ENCODE measurements at places on chromosomes 2 and 18.

DNA sequence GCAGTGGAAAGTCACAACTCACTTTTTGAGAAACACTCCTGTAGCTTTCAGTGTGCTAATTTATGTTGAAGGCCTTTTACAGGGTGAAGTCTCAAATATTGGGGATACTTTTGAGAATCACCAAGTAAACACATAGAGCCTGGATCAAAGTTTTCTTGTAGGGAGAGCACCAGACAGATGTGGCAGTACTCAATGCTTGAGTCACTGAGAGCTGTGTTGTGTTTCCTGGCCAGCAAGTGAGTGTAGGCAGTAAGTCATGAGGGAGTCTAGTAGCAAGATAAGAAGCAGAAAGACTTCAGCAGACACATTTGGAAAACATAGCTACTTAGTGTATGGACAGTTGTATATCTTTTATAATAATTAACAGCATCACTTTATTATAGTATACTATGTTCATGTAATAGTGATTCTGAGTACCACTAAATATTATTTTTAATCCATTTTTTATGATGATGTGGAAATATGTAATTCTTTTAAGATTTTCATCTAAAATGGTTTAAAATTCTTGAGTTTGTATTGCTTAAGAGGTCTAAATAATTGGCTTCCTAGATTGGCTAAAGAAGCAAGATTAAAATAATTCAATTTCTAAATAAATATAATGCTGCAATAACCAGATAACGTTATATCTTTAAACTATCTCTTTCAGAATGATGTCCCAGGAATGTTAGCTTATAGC, 12.8 kb downstream of the PSMD1 start:
- no peak for DNase-seq

DNA sequence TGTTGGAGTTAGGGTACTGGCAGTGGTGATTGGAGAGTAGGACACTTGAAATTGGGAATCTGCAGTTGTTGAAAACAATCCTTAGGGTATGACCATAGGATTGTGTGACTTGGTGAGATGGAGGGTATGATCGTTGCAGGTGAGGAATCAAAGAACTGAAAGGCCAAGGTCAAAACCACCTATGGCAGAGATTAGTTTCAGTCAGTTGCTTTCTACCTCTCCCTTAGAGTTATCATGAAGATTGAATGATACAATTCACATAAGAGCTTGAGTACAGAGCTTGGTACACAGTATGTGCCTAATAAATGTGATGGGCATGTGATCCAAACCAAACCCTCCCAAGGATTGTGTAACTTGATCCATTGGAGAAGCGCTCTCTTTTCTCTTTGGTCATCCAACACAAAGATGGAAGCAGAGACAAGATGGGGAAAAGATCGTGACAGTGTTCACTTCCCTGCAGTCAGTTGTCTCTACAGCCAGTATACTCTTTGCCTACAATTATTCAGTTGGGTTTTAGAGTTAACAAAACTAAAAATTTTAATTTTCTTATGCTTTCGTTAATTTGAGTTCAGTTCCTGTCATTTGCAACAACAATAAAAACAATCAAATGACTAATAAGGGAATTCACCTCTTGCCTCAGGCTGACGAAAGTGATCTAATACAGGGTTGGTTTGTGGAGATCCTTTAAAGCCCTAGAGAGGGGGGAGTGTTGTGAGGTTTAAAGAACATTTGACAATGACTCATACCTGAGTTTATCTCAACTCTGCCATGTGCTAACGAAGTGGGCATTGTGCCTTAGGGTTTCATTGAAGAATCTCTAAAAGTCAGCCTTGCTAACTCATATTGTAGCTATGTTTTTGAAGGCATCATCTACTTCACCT, 14.8 kb upstream of the SMAD2 start:
- no peak for DNase-seq

- no peak for DNase-seq
Observed at GRCh38 chr18:27871726-27872125, 305.2 kb downstream of the CDH2 start.

DNA sequence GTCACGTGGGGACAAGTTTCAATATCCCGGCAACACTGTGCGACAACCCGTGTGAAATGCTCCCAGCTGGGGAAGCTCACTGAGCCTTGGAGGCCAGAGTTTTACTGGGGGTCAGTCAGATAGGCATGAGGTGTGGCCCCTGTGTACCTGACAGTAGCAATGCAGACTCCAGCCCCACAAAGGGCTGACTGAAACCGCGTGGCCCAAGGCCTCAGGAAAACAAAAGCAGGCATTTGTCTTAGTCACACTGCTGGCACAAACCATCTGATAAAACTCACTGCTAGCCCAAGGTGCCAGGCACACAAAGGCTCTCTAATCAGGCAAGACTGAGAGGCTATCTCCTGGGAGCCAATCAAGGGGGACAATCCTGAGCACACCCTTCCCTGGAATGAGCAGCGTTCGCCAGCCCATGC, 786.6 kb upstream of the RAB6C start:
- no peak for DNase-seq

- no peak for DNase-seq
Observed at GRCh38 chr2:31962757-31963361, 47.9 kb downstream of the MEMO1 start.

GRCh38 chr2:67733517-67733916, 329.3 kb downstream of the C1D start:
- no peak for DNase-seq

- no peak for DNase-seq
Observed at GRCh38 chr2:43814711-43815110, 23.9 kb downstream of the ABCG5 start.

GRCh38 chr18:38307914-38308313, 742.3 kb upstream of the CELF4 start:
- DNase-seq = no peak

- DNase-seq = no peak
Observed at GRCh38 chr2:84980263-84980983, 9.5 kb downstream of the KCMF1 start.

- no peak for DNase-seq
Observed at GRCh38 chr2:58702302-58702885, 461.3 kb upstream of the FANCL start.

DNA sequence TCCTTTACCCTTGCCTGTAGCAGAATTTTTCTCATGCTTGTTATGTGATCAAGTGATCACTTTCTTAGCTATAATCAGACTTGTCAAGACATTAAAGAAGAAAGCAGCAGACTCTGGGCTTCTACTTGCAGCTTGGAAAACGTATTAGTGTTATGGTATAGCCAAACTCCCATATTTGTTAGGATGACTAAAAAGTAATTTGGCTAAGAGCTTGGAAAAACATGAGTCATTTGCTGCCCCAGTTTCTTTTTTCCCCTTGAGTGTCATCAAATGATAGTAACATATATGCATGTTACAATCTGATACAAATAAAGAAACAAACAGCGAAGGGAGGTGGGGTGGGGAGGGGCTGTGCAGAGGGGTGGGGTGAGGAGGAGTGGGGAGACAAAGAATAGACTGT, 155.5 kb downstream of the IKZF2 start:
- no peak for DNase-seq

- no peak for DNase-seq
Observed at GRCh38 chr2:232653441-232653840, 20.0 kb downstream of the EFHD1 start.

DNA sequence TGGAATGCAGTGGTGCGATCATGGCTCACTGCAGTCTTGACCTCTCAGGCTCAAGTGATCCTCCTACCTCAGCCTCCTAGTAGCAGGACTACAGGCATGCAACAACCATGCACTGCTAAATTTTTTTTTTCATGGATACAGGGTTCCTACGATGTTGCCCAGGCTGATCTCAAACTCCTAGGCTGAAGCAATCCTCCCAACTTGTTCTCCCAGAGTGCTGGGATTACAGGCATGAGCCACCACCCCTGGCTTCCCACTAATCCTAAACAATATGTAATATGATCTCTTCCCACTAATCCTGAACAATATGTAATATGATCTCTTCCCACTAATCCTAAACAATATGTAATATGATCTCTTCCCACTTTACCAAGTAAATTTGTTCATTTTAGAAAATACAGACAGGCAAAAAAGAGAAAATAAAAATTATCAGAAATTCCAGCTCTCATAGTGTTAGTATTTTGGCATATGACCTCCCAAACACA, 33.7 kb upstream of the C18orf32 start:
- no peak for DNase-seq

- no peak for DNase-seq
Observed at GRCh38 chr2:241959751-241960269, 90.3 kb downstream of the RTP5 start.

DNA sequence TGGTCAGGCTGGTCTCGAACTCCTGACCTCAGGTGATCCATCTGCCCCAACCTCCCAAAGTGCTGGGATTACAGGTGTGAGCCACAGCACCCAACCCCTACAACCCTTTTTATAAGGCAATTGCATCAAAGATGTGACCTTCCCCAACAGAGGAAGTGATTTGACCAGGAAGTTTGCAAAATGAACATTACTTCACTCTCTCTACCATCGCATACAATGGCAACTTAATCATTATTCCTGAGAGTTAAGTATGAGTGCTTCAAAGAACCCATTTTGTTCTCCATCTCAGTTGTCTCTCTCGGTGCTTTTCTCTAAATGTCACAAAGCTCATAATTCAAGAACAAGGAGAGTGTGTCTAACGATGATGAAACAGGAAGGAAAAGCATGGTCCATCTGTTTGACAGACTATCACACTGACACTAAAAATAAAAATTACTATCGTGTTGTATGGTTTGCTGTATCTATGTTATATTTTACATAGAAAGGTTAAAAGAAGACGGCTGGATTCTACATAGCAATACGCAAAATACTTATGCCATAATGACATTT, 18.1 kb upstream of the CREG2 start:
- no peak for DNase-seq

DNA sequence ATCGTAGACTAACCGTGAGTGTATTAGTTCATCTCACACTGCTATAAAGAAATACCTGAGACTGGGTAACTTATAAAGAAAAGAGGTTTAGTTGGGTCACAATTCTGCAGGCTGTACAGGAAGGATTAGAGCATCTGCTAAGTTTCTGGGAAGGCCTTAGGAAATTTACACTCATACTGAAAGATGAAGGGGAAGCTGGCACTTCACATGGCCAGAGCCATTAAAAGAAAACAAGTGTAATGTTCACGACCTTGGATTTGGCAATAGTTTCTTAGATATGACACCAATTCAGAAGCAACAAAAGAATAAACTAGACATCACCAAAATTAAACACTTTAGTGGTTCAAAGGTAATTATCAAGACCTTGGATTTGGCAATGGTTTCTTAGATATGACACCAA, 23.8 kb downstream of the ABCB11 start:
- no peak for DNase-seq

DNA sequence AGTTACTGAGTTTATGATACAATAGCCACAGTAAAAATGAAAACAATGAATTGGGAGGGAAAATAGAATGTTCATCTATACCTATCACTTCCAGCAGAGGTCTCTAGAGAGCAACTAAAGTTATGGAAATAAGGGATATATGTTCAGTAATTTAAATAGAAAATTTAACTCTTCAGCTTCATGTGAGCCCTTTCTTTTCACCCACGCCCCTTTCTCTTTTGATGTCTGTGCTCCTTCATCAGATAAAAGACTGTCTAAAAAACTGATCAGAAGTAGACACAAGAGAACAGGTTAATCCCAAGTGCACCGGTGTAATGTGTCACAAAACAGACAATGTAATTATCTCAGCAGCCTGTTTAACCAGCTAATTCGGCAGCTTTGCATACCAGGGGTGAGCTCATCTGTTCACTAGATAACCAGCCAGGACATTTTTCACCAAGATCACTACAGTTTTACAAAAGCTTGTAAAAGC, 238.5 kb upstream of the ERBB4 start:
- DNase-seq = no peak

DNA sequence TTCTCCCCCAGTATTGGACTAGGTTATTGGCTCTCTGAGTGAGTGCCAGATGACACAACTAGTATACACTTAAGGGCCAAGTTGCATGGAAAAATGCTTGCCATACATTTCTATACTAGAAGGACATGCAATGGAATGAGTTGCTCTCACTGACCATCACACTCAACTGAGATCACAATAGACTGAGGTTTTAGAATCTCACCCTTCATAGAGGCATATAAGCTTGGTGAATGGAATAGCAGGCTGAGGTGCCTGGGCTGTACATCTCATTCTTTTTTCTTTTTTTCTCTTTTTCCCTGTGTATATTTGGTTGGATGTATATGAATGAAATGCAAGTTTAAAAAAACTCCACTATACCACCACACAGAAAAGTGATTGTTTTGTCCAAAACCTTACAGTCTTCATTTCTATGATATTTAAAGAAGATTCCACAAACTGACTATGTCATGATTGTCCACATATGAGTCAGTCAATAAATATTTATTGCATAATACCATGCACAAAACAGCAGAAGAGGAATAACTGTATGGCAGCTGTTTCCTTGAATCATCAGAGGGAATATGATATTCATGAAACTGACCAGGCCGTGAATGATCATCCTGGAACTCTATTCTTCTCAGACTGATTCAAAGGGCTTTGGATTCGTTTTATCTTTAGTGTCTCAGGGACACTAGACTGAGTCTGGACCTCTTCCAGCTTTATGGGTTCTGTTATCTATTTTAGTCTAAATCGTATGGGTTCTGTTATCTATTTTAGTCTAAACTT, 122.6 kb upstream of the STK17B start:
- DNase-seq = no peak

DNA sequence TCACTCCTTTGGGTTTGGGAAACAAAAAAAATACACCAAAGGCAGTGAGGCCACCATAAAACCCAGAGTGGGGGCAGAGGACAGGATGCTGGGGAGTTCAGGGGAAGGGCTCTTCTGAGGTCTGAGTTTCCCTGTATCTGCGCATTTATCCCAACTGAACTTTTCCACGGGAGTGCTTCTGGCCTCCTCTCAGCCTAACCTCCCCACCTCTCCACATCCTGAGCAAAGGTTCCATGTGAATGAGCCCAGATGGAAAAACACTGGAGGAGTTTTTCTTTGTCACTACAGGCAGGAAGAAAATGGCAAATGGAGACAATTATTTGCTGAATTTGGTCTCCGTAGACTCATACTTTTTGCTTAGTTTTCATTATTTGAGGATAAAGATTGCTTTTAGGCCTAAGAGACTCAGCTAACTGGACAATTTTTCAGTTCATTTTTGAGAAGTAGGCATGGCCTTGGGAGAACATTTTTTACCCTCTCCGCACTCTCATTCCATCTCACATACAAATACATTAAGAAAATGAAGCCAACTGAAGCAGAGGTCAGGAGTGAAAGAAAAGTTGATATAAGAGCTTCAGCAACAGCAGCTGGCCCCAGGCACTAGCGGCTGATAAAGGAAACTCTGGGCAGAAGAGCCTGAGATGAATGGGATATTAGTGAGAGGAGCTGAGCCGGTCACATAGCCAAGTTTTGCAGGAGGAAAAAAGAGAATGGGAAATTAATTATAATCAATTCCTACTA, 82.6 kb upstream of the CYP1B1 start:
- no peak for DNase-seq

GRCh38 chr18:54388203-54389142, 30.8 kb downstream of the C18orf54 start:
- DNase-seq = no peak

GRCh38 chr2:161352719-161353118, 44.5 kb downstream of the PSMD14 start:
- no peak for DNase-seq

DNA sequence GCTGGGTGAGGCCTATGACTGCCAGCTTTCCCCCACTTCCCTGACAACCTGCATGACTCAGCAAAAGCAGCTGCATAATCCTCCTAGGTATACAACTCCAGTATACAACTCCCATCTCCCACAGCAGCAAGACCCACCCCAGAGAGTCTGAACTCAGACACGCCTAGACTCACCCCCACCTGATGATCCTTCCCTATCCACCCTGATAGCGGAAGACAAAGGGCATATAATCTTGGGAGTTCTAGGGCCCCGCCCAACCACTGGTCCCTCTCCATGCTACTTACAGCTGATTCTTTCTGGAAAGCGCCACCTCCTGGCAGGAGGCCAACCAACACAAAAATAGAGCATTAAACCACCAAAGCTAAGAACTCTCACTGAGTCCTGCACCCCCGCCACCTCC, 296.5 kb downstream of the DCC start:
- no peak for DNase-seq

Data from Right ventricle myocardium superior (tissue), 1 donor.